ENCODE measurements at places on chromosomes 7 and 10.

DNA sequence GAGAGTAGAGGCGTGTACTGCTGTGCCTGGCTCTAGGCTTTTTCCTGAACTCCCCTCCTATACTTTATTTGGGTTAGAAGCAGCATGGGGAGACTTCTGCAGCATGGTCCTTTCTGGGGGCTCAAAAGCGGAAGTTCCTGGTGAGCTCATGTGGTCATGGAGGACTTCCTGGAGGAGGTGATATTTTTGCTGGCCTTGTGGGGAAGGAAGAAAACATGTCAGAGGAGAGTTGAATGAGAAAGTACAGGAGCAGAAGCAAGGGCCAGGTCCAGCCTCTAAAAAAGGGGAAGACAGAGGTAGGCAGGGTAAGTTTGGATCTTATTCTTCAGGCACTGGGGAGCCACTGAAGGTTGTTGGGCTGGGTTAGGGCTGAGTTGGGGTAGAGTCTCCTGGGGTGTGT lies 45.5 kb downstream of the CASTOR2 start:
- no peak for DNase-seq

DNA sequence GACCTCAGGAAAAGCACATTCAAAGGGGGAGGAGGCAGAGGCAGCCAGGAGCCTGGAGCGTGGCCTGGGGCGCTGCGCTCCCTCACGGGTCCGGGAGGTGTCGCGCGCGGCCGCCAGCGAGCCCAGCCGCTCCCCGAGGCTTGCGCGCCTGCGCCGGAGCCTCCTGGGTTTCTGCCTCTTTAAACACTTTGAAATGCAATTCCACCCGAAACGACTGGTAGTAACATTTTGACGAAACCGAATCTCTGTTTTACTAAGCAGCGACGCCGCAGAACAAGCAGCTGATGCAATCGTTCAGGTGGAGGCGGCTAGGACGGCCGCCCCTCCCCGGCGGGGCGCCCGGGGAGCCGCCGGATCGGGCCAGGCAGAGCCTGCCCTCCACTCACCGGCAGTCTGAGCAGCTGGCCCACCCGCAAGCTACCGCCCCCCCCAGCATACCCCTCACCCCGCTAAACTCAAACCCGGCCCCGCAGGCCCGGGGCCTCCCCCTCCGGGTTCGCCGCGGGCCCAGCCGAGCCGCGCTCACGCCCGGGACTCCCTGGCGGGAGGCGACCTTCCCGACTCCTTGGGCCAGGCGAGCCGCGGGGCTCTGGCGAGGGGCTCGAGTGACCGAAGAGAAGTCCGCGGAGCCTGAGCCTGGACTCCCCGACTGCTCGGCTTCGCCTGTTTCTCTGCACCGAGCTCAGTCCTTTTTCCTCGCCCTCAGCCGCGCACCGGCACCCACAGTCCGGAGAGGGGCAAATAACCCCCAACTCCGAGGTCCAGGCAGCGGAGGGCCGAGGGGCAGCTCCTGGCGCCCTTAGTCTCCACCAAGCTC lies 3.2 kb downstream of the MKX start:
- peak; percentile 54 for DNase-seq

DNA sequence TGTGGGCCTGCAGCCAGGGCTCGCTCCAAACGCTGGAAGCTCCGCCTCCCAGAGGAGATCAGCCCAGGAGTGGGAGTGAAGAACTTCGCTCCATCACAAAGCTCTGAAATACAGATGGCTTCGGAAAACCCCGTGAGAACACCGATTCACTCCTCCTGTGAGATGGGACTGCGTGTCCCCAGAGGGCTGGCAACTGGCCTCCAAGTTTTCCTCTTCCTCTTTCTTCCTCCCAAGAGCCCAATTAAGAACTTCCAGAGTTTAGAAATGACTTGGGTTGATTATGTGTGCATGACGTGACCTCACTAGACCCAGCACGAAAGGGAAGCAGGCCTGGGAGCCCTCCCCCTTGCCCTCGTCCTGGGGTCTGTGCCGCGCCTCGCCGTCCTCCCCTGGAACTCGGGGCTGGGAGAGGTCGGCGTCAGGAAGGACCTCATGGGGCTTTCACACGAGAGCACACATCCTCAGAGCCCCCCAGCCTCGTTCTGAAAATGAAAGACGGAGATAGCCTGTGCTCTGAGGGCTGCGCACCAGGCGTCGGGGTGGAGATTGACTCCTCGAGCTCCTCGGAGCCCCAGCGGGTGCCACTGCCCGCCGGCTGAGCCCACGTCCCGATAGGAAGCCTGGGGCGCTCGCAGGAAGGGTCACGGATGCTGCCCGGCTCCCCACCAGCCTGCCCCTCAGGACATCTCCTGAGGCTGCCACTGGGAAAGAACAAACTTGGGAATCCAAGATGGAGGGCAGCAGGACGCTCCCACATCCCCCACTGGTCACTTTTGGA lies 37.8 kb downstream of the PTPRN2 start:
- DNase-seq, result no peak

DNA sequence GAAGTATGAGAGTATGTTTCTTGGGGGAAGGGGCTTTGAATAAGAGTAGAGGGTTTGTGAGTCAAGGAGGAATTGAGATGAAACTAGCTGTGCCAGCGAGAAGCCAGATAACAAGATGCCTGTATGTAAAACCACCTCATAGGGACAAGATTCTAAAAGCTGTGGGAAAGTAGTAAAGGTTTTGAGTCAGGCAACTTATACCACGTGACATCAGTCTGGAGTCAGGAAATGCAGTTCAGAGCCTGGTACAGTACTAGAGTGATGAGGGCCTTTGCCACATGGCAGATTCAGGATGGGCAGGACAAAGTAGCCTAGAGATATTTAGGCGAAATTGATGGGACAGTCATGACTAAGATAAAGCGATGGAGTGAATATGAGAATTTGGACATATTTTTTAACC lies 140.2 kb upstream of the PLXDC2 start:
- no peak for DNase-seq

GRCh38 chr7:84250452-84250851 lies 55.9 kb upstream of the SEMA3A start:
- DNase-seq, result no peak

DNA sequence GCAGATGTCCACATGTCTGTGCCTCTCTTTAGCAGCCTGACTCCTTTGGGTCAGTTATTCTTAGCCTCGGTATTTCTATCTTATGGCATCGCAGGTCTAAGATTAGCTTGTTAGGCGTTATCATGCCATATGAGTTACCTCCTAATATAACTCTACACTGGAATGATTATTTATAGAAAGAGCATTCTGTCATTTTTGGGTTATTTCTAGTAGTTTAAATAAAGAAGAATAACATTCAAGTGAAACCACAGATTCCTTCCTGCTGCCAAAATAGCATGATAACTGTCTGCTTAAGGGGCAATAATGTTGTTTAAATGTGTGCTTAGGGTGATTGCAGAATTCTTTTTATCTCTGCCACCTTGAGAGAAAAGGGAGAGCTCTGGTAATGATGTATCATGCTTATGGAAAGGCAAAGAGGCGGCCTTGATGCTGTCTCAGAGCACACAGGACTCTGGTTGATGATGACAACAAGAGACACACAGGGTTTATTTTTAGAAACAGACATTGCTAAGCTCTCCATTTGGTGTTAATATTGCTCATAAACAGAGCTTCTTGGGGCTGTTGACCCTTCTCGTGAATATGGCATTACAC lies 10.4 kb downstream of the HDAC9 start:
- DNase-seq, result no peak

DNA sequence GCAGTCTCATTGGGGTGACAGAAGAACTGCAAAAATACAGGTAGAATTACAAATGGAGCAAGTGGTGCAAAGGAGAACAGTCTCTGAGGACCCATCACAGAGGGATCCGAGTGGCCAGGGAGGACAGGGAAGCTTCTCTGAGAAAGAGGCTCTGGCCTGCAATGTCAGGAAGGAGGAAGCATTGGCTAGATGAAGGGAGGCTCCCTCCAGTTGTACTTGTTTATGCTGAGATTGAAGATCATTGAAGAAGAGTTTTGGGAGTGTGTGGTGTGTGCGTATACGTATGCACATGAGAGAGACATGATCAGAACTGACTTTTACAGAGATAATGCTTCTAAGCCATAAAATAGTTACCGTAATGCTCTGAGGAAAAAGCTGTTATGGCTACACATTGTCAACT lies 274.7 kb upstream of the FZD8 start:
- DNase-seq, result no peak

- DNase-seq, result no peak
Observed at GRCh38 chr10:33579996-33580395, 245.5 kb upstream of the NRP1 start.

- no peak for DNase-seq
Observed at GRCh38 chr7:38066391-38066790, 111.7 kb upstream of the STARD3NL start.

DNA sequence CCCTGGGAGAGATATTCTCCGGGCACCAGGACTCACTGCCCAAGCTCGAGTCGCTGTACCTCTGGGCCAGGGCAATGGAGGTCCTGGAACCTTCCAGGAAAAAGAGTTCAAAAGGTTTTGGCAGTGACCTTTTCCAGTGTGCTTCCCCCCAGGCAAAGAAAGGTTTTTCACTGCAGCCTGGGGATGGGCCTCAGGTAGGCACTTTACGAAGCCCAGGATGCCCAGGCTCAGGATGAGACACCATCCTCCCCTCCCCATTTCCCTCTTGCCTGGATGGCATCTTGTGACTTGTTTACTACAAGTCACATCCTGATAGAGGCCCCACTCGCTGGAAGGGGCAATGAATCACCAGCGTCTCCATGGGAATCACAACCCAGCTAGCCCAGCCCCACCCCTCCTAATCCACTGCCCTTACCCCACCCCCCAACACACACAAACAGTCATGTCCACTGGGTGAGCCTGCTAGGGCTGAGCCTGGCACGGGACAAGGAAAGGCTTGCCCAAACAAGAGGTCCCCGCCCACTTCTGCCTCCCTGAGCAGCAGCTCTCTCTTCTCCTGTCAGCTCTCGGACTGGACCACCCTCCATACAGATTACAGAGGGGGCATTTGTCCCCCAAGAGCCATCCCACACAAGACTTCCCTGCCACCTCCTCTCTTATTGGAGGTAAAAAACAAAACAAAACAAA lies 93.8 kb upstream of the SMNDC1 start:
- DNase-seq, result no peak

GRCh38 chr7:111394891-111395290 lies 167.4 kb downstream of the IMMP2L start:
- no peak for DNase-seq

DNA sequence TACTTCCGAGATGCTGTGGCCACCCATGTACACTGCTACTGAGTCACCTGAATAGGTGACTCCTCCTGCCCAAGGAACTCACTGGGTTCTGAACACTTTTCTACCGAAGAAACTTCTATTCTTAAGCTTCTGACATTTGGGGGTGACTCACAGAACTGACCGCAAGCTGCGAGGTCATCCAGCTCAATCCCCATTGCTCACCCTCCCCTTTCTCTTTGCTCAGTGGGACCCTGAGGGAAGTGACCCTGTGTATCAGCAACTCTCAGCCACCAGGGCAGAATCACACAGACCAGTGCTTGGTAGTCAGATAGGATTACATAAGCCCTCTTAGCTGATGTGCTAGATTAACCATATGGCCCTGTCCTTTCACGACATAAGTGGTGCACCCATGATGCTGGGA lies 46.3 kb downstream of the INSYN2A start:
- no peak for DNase-seq

DNA sequence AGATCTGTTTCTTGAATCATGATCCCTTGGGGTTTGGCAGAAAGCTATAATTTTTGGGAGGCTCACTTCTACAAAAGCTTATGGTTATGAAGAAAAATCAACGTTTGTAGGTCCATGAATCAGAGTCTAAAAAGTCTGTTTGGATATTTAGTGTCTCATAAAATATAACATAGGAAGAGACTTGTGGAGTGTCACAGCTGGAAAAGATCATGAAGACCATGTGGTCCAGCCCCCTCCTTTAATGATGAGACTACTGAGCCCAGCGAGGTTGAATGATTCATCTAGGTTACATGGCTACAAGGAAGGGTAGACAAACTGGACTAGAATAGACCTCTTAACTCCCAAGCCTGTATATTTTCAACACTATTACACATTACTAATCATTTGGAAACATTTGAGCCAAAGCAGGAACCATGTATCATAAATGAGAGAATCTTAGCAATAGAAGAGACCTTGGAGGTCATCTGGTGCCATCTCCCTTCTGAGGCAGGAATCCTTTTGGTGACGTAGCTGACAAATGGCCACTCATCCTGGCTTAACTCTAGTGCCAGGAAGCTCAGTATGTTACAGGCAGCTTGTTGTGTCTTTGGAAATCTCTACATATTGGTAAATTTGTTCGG lies 152.5 kb downstream of the CREB5 start:
- DNase-seq, result no peak

DNA sequence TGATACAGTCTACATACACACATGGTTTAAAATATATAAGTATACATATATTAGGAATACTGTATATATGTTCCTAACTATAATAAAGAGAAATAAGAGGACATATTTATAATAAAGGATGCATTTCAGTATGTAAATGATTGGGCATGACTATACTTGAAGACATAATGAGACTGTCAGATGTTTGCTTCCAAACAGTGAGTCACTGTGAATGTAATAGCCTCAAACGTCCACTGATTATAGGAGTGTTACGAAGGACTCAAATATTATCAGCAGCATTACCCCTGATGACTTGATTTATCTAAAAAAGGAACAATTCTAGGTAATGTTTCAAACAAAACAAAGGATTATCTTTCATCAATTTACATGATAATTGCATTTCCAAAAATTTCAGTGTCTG lies 39.9 kb upstream of the NRBF2 start:
- DNase-seq, result no peak

DNA sequence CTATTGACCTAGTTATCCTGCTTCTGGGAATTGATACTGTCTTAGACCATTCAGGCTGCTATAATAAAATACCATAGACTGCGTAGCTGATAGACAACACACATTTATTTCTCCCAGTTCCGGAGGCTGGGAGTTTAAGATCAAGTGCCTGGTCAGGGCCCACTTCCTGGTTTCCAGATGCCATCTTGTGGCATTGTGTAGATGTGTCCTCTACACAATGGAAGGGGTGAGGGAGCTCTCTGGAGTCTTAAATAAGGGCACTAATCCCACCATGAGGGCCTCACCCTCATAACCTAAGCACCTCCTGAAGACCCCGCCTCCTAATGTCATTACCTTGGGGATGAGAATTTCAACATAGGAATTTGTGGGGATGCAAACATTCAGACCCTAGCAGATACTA lies 62.4 kb downstream of the SLC35B4 start:
- DNase-seq, result no peak

GRCh38 chr7:86598311-86598710 lies 45.4 kb upstream of the GRM3 start:
- no peak for DNase-seq

DNA sequence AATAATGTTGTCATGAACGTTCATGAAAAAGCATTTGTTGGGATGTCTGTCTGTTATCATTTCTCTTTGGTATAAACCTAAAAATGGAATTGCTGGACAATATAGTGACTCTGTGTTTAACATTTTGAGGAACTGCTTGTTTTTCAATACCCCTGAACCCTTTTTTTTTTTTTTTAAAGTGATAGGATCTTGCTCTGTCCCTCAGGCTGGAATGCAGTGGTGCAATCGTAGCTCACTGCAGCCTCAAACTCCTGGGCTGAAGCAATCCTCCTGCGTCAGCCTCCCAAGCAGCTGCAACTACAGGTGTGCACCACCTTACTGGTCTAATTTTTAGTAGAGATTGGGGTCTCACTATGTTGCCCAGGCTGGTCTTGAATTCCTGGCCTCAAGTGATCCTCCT lies 15.1 kb upstream of the LMTK2 start:
- DNase-seq, result no peak
